ENCODE measurements at places on chromosomes 11 and 22.

DNA sequence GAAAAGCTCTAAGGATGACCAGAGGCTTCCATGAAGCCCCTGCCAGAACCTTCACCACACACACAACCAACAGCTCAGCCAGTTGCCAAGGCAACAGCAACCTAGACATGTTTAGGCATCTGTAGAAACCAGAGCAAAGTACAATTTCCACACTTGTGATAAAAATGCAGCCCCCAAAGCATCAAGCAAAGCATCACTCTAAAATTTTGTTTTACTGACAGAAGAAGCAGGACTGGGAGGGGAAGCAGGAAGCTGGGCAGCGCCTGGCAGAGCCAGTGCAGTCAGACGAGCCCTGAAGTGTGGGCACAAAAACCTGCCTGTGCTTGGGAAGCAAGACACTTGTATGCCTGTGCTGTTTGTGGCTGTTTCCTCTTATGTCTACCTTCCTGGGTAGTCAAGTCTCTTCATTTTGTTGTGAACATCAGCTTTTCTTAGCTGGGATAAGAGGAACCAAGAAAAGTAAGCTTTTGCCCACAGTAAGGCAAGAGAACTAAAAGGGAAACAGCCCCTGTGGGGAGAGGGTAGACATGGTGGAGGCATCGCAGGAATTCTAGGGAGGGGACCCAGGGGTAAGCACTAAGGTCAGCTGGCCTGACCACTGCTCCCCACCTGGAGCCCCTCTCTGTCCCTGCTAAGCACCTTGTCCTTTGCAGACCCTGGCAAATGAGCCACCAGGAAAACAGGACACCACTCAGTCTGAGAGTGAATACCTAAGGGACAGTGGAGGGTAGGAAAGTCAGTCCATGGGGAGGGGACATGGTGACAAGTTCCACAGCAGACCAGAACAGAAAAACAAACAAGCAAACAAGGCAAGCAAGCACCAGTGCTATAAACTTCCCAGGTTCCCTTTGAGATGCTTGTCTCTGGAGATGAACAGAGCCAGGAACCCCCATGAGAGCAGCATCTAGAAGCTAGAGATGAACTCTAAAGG lies 13.4 kb downstream of the PACSIN2 start:
- DNase-seq: no peak

DNA sequence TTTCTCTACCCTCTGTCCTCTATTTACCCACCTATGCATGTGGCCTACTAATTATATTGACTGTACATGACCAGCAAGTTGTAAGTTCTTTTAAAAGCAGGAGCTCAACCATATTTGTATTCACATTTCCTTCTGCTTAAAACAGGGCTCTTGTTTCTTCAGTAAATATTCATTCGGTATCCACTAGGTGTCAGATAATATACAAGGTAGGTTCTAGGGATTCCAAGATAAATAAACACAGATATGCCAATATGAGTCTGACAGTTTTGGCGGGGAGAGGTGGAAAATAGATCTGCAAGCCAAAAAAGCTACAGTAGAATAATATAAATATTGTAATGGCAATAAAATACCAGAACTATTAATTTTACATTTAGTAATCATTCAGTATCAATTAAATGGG lies 15.3 kb upstream of the RAB30 start:
- no peak for DNase-seq

GRCh38 chr11:19816817-19817216 lies 104.2 kb downstream of the NAV2 start:
- DNase-seq: no peak

- no peak for DNase-seq
These were observed 464.0 kb downstream of the BRD1 start for GRCh38 chr22:49363526-49364230.

GRCh38 chr11:64627371-64627770 lies 36.4 kb downstream of the SLC22A12 start:
- DNase-seq: no peak

DNA sequence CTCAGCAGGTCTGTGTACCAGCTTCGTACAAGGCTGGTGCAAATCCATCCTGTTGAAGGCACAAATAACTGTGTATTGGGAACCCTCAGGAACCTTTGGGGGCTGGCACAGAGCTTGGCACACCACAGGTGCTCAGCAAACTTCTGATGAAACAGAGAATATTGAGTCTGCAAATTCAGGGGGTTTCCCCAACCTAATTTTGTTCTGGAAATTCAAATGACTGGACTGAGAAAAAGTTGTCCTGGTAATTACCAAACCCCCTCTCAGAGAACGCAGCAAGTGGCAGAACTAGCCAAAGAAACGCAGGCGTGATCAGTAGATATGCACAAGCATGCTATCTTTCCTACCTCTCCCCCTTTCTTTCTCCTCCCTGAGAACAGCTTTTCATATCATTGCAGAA lies 47.6 kb downstream of the LIF start:
- no peak for DNase-seq

DNA sequence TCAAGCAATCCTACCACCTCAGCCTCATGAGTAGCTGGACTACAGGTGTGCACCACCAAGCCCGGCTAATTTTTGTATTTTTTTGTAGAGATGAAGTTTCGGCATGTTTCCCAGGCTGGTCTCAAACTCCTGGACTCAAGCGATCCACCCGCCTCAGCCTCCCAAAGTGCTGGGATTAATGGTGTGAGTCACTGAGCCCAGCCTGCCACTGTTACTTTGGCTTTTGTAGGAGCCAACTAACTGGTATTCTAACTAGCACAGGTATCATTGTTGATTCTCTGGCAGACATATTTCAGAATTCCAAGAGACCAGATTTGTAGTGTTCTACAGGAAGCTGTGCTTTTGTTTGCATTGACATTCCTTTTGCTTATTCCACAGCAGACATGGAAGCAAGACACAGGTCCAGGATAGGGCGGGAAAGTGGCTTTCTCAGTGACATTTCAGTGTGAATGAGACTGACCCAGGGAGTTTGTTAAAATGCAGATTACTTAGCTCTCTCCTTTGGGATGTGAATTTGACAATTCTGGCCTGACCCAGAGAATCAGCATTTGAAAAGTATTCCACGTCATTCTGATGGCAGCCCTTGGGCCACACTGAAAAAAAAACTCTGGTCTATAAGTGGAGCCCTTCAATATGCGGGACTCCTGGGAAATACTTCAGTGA lies 52.2 kb upstream of the PAX6 start:
- DNase-seq: no peak

GRCh38 chr22:30205281-30206115 lies 41.1 kb downstream of the LIF start:
- DNase-seq: peak; percentile 82

GRCh38 chr11:59265735-59266134 lies 53.0 kb upstream of the MPEG1 start:
- no peak for DNase-seq

- DNase-seq: no peak
These were observed 26.6 kb downstream of the KCNQ1OT1 start for GRCh38 chr11:2673250-2673610.

DNA sequence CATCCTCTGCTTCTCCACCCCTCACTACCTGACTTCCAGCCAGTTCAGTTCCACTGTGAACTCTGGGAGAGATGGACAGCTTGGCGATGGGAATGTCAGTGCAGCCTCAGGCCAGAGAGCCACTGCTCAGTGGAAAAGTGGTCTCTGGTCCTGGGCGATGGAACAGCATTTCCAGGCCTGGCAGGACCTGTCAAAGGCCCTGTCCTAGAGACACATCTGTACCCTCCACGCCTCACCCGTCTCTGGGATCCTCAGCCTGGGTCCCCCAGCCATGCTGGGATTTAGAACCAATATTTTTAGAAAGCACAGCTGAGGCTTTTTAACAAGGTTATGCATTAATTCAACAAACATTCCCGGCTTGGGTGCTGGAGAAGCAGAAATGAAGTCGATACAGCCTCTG lies 165.7 kb downstream of the MN1 start:
- no peak for DNase-seq

GRCh38 chr11:32792111-32792947 lies 2.1 kb downstream of the CCDC73 start:
- no peak for DNase-seq

GRCh38 chr22:49678842-49679170 lies 148.9 kb downstream of the BRD1 start:
- no peak for DNase-seq

DNA sequence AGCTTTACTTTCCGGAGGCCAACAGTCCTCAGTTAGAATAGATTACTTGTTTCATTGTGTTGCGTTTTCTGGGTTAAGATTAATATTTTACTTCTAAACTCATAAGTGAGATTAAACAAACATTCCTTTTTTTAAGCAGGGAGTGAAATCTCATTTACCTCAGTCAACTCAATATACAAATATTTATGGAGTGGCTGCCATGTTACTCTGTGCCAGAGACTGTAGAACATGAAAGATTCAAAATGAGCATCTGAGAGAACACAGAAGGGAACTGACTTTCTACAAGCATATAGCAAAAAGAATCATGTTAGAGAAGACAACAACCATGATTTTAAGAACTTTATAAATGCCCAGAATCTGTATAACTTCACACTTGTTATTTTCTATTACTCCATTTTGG lies 3.4 kb upstream of the LRRC55 start:
- DNase-seq: no peak

DNA sequence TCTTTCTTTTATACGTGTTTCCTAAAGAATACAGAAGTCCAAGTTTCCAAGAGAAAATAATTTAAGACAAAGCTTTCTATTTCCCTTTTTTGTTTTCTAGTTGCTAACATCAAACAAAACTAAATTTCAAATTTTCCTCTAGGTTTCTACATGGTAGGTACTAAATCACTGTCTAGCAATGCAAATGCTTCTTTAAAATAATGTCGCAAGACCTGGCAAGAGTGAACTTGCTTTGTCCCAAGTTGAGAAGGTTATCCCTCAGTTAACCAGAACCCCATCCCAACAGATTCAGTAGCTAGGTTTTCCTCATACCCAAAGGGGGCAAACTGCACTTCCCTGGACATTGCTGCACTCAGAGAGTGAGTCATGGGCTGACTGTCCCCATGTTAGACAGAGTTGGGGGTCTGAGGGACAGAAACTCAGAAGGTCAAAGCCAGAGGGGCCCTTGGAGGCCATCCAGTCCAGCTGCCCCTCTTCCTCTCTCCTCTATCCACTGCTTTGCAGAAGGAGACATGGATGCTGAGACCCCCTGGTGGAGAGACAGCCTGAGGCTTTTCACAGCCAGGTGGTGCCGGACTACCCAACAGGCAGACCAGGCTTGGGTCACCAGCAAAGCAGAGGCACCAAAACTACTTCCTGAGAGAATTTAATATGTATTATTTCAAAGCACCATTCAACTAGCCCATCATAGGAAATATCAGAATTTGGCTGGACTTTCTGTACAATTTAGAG lies 23.1 kb downstream of the OR2AT4 start:
- no peak for DNase-seq

DNA sequence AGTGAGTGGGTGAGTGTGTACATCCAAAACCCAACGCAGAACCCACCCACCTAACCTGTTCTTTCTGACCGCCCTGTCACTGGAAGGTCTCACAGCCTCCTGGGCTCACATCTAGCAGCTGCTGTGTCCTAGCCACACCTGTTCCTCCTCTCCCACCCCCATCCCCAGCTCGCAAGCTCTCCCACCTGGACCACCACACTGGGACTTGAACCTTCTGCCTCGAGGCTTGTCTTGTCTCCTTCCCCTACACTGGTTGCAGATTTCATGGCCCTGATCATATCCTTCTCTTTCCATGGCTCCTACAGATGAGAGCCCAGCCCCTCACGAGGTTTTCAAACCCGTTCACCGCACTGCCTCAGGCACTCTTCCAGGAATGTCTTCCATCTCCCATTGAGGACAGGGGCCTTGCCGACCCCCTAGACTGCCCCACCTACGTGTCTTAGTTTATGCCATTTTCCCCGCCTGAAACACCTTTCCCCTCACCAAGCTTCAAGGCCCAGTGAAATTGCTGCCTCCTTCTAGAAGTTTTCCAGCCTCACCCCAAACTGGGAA lies 6.7 kb downstream of the IFITM10 start:
- DNase-seq: no peak

Data from HL-60 (cell line).